ENCODE measurements at places on chromosomes 13 and 19. TPM values are rescaled to one million over a fixed set of nuclear protein-coding genes. Genes with fewer than 3 reads are reported as not detected.
A peak's percentile ranks its signal among the peaks of the same experiment; 100 is the strongest.

ZNF724 gene
- 6.9 TPM for total RNA-seq

GRCh38 chr19:51246164-51246552 lies 4.7 kb upstream of the SIGLECL1 start:
- DNase-seq: peak; percentile 4

GRCh38 chr19:28388988-28389387 lies 824.0 kb downstream of the UQCRFS1 start:
- no peak for DNase-seq

DNA sequence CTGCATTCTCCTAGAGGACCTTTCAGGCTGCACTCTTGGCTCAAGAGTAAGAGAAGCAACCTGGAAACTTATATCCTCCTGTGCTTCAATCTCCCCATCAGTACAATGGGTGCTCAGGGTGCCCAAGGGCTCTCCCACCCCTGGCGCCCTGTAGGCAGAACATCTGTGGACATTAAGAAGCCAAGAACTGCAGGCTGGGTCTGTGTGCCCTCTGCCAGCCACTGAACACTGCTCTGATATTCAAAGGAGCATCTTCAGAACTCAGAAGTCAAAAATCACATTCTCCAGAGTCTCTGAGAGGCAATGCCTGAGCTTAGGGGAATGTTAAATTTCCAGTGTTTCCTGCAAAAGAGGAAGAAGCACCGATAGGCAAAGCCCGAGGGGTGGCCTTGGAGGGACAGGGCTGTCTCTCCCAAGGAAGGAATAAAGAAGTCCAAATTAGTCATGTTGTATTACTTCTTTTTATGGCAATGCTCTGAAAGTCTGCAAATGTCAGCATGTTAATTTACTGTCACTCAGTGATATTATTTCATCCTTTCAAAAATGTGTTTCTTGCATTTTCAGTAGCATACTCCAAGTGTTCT lies 88.1 kb downstream of the TSHZ3 start:
- DNase-seq: no peak

GRCh38 chr19:13840305-13841085 lies 36.4 kb upstream of the NANOS3 start:
- DNase-seq: peak; percentile 92

DNA sequence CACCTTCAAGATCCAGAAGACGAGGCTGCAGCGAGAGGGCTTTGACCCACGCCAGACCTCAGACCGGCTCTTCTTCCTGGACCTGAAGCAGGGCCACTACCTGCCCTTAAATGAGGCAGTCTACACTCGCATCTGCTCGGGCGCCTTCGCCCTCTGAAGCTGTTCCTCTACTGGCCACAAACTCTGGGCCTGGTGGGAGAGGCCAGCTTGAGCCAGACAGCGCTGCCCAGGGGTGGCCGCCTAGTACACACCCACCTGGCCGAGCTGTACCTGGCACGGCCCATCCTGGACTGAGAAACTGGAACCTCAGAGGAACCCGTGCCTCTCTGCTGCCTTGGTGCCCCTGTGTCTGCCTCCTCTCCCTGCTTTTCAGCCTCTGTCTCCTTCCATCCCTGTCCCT lies 7.0 kb upstream of the PGLS start:
- DNase-seq: no peak

DNA sequence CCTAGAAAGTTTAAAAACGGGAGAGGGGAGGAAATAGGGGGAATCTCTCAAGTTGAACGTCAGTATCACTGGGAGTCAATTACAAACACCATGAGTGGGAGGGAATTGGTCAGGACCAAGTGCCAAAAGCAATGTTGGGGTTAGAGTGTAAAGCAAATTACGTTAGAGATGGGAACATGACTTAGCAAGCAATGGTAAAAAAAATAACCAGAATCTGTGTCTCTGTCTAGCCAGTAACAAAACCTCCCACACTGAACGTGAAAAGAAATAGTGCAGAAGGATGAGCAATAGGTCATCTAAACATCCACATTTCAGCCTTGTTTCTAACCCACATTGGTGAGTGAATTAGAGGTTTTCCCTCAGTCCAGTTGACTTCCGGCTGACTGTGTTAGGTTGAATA lies 242.2 kb downstream of the COG6 start:
- no peak for DNase-seq

- DNase-seq: no peak
These were observed 2.1 kb downstream of the CALM3 start for GRCh38 chr19:46603195-46603637.

- DNase-seq: no peak
These were observed 2.2 kb downstream of the CRTC1 start for GRCh38 chr19:18685597-18686190.

GRCh38 chr13:20482787-20483186 lies 42.9 kb downstream of the CRYL1 start:
- DNase-seq: no peak

DNA sequence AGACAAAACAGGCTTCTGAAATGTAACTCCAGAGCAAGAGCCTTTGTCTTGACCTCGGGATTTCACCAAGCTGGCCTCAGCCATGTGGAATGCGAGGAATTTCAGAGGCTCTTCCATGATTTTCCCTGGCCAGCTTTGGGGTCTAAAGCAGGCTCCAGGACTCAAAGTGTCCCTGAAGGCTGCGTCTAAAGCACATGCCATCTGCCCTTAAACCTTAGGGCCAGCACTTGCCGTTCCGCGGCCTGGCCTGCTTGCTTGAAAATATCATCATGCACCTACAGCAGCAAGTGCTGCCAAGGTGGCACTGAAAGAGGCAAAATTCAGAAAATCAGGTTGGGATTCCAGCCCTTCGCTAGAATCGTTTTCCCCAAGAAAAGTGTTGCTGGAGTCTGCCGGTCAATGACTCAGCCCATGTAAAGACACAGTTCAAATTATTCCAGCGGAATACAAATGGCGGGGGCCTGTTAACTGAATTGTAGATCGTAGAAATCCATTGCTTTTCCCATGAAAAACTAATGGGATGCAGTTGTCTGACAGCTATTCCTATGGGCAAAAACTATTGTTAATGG lies 105.7 kb upstream of the RAP2A start:
- no peak for DNase-seq

- DNase-seq: peak; percentile 96
These were observed 226.7 kb upstream of the IPO5 start for GRCh38 chr13:97726664-97727280.

DNA sequence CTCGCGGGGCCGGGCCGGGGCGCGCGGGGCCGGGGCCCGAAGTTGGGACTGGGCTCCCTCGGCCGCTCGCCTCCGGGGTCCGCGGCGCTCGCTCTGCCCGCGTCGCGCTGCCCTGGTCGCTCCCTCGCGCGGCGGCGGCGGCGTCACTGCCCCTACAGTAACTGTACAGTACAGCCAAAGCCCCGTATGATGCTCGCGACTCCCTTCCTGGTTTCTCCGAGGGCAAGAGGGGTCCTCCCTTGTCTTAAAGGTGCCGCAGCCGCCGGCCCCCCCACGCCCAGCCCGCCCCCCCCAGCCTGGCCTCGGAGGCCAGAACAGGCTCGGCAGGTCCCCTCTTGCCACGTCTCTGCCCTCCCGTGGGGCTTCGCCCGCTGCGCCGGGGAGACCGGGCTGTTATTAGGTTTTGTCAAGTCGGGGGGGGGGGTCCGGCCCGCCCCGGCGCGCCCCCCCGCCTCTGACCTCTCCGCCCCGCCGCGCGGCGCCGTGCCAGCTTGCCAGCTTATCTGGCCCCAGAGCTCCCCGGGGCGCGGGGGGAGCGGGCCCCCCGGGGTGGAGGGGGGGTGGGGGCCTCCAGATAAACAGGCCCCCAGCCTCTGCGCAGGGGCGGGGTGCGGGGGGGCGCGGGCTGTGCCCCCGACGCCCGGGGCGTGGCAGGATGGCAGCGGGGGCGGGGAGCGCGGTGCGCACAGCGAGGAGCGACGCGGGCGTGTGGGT lies at the start of gene ZBTB7A:
TSS of gene ZBTB7A (minus strand) at position 218 of the 714 bp plus-strand sequence. CDS start 11,667 bp downstream, outside the sequence.
- peak; percentile 71 for DNase-seq

DNA sequence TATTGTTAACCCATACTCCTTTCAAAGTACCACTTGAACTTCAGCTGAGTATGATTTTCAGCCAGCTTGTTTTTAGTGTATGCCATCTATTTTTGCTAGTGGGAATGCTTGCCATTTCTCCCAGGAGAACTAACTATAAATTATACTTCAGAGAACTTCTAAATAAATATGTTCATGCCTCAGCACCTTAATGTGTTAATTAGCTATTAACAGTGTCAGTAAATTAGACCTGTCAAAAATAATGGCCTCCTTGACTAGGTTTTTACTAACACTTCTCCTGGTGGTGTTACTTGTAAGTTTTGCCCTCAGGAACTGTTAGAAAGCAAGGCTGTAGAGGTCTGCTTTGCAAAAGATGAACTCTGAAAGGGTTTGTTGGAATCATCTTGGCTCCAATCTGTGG lies 4.5 kb downstream of the CLDN10 start:
- no peak for DNase-seq

DNA sequence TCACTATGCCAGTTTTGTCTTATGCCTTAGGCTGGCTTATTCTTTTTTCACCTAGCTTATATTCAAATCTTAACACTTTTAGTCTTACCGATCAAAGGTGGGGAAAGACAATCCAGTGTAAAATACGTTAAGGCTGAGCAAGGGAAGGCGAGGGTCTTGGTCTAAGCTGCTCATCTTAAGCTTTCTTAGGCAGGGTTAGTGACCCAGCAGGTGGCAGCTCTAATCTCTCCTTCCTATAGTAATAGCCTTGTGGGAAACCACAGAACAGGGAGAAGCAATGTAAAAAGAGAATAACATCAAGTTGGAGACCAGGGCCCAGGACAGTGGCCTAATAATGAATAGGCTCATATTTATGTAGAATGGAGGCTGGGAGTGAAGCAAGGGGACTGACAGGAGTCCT lies 45.9 kb downstream of the COG3 start:
- DNase-seq: no peak

DNA sequence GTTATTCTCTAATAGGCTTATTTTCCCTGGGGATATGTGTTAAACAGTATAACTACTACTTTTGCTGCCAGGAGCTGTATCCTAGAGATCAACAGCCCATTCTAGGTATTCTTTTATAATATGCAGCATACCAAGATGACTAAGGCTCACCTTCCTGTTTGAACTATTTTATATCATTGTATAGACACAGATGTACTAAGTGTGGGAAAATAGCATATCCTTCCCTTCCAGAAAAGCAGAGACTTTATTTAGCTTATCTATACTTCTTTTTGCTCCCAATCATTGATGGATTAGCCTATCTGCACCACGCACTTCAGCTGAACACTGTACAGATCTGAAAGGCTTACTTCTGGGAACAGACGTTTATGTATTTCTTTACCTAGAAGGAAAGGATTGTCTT lies 82.6 kb downstream of the MAB21L1 start:
- DNase-seq: no peak

DNA sequence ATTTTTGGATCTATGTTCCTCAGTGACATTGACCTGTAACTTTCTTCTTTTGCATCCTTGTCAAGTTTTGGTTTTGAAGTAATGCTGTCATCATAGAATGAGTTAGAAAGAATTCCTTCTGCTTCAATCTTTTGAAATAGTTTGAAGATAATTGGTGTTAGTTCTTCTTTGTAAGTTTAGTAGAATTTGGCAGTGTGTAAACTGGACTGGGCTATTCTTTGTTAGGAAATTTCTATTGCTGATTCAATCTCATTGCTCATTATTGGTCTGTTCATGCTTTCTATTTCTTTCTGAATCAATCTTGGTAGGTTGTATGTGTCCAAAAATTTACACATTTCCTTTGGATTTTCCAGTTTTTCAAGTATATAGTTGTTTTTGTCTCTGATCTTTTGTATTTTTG lies 101.7 kb upstream of the SPRY2 start:
- DNase-seq: no peak

DNA sequence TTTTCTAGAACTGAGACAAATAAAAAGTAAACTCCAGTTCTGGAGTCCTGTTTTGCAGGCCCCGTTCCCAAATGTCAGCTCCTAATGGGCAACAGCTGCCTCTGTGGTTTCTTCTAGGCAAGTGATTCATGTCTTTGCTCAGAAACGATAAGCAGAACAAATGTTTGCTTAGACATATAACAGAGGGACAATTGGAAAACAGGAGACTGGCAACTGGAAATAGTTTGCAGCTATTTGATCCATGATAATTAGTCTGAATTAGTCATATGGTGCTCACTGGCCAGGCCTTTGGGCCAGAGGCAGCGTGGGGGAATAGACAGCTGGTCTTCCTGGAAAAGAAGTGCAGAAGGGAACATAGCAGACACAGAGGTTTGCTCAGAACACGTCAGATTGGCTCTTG lies 29.2 kb upstream of the TSHZ3 start:
- DNase-seq: peak; percentile 2

NCCRP1 gene
- not detected for total RNA-seq

GRCh38 chr13:77477299-77477848 lies 58.1 kb upstream of the SCEL start:
- no peak for DNase-seq

DNA sequence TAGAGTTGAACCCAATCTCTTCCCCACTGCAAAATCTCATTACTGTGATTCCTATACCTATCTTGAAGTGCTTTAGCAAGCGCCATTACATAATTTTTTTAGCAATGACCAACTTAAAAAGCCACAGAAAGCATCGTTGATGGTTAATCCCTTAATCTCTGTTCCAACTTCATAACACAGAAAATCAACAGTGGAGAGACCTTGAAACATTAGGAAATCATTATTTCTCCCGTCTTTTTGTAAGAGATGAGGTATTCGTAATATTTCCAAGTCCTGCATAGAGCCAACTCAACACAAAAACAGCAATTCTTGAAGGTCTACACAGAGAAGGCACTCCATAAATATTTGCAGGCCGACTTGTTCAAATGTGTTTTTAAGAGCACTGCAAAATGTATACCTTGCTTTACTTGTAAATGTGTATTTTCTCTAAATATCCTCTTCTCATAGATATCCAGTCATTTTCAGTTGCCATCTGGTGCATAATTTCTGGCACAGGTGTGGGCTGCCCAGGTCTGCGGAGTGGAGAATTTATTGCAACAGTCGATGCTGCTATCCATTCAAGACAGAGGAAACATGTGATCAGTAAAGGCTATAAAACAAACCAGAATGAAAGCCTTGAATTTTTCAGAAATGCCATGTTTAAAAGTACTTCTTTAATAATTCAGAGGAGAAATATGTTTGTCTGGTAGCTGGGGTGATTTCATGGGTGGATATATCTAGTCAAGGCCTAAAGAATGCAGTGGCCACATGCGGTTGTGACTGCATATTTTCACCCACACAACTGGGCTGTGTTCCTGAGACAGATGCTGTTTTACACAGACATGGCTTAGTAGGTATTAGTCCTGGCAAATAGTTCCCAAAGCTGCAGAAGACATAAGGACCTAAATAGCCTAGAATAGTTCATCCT lies 234.3 kb upstream of the STARD13 start:
- no peak for DNase-seq

ZNF878 gene
- total RNA-seq: not detected

DNA sequence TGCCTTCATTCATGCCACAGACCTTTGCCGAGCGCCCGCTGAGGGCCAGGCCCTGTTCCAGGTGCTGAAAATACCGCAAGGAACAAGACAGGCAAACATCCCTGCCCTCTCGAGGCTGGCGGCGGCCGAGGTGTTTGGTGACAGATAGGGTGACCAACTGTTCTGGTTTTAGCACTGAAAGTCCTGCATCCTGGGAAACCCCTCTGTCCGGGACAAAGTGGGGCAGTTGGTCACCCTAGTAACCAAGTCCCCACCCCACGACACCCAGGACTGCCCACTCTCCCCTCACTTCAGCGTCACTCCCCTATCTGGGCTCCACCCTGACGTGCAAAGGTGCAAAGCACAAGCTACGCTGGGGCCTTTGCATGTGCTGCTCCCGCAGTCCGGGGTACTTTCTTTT lies 17.3 kb downstream of the ZBTB7A start:
- no peak for DNase-seq

- peak; percentile 33 for DNase-seq
These were observed 716.2 kb upstream of the ARGLU1 start for GRCh38 chr13:107284173-107284572.

- no peak for DNase-seq
These were observed 23.4 kb upstream of the ZNF561 start for GRCh38 chr19:9644472-9644871.

- no peak for DNase-seq
These were observed 4.8 kb upstream of the DGKH start for GRCh38 chr13:42043676-42044075.

CDC34 gene
- 61.3 TPM for total RNA-seq
